ENCODE measurements at places on chromosomes 12 and 14. TPM values are rescaled to one million over a fixed set of nuclear protein-coding genes. Genes with fewer than 3 reads are reported as not detected.

The MUCL1 gene
- not detected for polyA plus RNA-seq

The KRT85 gene
- polyA plus RNA-seq = not detected

The PPP4R4 gene
- 0.08 TPM for polyA plus RNA-seq

The RHEBL1 gene
- 0.71 TPM for polyA plus RNA-seq

The PTCSC3 gene
- polyA plus RNA-seq = not detected

Data from adrenal gland (tissue), 19 donors.